ENCODE measurements at places on chromosomes 2 and 18.
A peak's percentile ranks its signal among the peaks of the same experiment; 100 is the strongest.

GRCh38 chr2:57720728-57721627, 325.6 kb upstream of the VRK2 start:
- peak; percentile 10 for DNase-seq

- DNase-seq, result no peak
These were observed 21.0 kb upstream of the SANBR start for GRCh38 chr2:61044636-61045035.

DNA sequence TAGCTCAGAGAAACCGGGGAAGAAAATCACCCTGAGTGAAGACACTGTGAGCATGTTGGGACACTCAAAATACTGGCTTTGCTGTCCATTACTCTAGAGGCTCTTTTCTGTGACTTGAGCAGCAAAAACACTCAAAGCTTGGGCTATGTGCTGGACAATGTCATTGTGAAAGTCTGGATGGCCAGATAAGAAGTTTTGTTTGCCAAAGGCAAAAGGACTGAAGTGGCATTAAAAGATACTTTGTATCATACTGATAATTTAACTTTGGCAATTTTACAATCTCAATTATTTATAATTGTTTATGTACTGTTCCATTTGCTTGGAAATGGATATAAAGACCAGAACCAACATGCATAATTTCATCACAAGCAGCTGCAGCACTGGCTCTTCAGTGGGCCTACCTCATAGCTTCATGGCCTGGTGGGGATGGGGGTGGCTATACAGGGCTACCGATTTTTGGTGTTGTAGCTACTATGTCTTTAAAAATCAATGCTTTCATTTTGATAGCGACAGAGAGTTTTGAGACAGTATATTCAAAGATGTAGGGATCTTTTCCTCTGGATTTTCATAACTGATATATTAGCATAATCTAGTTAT, 51.1 kb downstream of the RBKS start:
- no peak for DNase-seq

DNA sequence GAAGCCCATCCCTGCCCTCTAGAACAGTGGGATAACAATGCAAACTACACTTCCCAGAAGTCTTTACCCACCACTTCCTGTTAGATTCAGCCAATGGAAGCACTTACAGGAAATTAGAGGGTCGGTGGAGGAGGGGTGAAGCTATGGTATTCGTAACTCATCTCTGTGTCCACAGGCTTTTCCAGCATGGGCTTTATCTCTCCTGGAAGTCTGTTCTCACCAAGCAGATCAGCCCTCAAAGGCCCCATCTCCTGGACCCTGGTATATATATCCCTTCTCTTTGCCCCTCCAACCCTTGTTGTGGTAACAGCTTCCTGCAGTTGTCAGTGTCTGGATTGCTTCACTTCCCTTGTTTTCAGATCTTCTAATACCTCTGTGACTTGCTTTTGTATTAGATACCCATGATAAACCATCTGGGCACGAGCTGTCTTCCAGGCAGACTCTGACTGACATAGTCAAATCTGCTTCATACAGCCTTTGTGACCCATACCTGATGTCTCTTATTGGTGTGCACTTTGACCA, 475.0 kb upstream of the POU3F3 start:
- no peak for DNase-seq

DNA sequence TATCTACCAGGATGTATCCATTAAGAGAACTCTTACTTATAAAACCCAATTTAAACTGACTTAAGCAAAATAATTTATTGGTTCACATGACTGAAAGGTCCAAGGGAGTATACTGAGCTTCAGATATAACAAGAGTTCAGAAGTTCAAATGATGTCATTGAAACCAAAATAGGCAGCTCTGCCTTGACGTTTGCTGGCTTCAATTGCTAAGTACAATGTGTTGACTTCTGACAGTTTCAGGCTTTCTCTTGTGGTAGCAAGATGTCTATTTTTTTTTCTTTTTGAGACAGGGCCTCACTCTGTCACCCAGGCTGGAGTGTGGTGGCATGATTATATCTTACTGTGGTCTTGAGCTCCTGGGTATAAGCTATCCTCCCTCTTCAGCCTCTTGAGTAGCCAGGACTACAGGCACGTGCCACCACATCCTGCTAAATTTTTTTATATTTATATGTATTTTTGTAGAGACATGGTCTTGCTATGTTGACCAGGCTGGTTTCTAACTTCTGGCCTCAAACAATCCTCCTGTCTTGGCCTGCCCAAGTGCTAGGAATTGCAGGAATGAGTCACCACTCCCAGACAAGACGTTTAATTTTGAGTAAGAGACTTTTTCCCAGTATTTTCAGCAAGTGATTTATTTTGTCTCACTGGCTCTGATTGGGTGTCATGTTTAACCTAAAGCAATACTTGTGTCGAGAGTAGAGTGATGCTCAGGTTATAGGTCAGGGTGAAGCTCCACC, 184.8 kb downstream of the NR4A2 start:
- DNase-seq, result no peak

DNA sequence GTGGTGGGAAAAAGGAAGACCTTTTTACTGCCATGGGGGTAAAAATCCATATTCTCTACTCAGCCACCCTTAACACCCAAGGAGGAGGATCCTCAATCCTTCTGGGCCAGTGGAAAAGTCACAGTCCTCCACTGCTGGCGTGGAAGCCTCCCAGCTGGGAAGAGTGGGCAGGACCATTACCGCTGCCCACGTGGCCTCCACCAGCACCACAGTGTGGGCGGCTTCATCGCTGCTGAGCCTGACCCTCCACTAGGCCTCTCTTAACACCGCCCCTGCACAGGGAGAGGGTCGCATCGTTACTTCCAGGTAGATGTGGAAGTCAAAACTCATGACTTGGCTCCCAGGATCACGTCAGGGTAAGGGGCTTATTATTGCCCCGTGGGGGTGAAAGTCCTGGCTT, 656.5 kb downstream of the SUCLG1 start:
- DNase-seq, result no peak

GRCh38 chr2:237875256-237876060, 16.0 kb downstream of the RAMP1 start:
- DNase-seq, result no peak

- no peak for DNase-seq
These were observed 46.2 kb downstream of the TRIB2 start for GRCh38 chr2:12762976-12763375.

GRCh38 chr18:50857694-50858093, 21.2 kb upstream of the ME2 start:
- DNase-seq, result no peak

GRCh38 chr2:120836281-120836680, 100.6 kb downstream of the GLI2 start:
- DNase-seq, result no peak

DNA sequence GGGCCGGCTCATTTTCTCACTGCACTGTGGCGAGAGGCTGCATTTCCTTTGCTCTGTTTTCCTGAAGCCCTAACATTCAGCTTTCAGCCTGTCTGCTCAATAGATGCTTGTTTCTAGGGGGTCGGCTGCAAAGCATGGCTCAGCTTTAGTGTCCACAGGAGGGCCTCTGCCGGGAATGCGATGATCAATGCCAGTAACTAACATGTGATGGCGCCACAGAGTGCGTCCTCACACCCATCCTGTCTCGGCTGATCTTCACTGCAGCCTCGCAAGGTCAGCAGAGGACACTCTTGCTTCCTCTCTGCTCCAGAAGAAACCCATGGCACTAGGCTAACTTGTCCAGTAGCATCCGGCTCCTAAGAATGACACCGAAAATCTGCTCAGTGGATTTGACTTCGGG, 156.4 kb upstream of the PXDN start:
- no peak for DNase-seq

- no peak for DNase-seq
These were observed 73.4 kb downstream of the TPO start for GRCh38 chr2:1486670-1487069.

DNA sequence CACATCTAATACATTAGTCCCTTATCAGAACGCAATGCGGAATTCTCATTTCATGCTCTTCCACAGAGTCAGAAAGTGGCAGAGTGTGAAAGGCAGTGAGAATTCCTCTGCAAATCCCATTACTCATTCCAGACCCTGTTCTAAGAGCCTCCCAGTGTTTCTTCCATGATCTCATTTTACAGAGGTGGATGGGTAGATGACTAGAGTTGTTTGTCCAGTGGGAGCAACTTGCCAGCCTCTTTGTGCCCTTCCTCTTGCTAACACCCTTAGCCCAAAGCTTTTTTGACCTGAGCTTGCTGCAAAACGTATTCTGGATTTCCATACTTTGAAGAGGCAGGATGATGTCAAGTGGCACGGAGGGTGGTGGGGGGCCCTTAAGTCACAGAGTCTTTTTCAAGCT, 467.7 kb upstream of the RGPD4 start:
- DNase-seq, result no peak

DNA sequence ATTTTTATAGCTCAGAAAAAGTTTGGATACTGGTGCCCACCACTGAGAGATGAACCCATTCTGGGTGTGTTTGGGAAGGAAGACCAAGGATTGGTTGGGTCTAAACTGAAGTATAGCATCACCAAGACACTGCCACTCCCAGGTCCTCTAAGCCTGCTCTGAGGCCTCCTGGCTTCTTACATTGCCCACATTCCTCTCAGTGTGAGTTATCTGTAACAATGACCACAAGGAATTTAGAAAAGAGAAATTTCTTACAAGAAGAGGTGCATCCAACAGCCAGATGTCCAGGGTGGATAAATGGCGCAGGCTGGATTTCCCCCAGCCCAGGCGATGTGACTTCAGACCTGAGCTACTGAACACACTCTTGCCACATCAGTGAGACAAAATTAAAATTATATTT, 1.6 kb upstream of the GPR45 start:
- DNase-seq, result no peak

GRCh38 chr18:79799619-79800370, 2.1 kb downstream of the KCNG2 start:
- no peak for DNase-seq

- DNase-seq, result no peak
These were observed 8.6 kb downstream of the SH3YL1 start for GRCh38 chr2:255195-255594.

DNA sequence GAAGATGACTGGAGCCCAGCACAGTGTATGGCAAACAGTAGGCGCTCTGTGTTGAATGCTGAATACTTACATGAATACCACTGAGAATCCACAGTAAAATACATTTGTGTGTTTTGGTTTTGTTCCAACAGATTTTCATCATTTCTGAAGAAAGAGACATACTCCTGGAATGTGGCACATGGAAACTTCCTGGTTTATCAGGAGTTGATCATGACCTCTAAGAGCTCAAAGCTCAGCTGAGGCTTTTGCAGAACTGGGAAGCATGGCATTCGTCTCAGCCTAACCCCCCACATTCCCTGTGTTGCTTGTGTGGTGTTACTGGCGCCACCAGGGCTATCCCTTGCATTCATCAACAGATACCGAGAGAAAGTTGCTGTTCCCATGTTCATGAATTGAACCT, 316.9 kb upstream of the REV1 start:
- no peak for DNase-seq

- DNase-seq, result no peak
These were observed 417.1 kb downstream of the HRH4 start for GRCh38 chr18:24877546-24877945.

GRCh38 chr2:159419403-159419802, 132.9 kb upstream of the WDSUB1 start:
- DNase-seq, result no peak

- no peak for DNase-seq
These were observed 87.2 kb upstream of the ALPP start for GRCh38 chr2:232291343-232291742.

GRCh38 chr2:8132351-8132831, 549.5 kb upstream of the ID2 start:
- no peak for DNase-seq

GRCh38 chr2:65417509-65418085, 14.8 kb downstream of the SPRED2 start:
- DNase-seq, result no peak

DNA sequence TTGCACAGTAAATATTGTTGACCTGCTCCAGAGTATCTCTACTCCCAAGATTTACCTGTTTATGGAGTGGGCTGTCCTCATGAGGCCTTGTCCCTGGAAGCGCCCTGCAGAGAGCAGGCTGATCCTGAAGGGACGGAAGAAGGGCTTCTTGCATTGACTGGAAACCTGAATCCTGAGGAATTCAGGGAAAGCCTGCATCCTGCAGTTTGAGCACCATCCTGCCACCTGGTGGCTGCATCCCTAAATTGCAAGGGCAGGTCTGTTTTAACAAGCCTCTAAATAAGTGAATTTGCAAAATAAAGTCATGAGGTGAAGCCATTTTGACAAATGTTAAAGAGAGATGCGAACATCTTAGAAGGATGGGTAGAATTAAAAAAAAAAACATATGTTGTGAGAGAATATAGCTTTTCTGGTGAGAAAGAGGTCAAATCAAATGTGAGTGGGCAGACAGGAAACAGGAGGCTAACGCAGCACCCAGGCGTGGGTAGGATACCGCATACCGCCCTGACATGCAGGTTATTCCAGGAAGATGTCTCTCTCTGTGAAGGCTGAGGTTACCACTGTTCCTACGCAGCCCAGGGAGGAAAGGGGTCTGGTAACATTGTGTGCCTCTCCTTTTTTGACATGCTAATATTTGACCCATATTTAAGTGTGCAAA, 754.9 kb downstream of the RNF144A start:
- peak; percentile 58 for DNase-seq

DNA sequence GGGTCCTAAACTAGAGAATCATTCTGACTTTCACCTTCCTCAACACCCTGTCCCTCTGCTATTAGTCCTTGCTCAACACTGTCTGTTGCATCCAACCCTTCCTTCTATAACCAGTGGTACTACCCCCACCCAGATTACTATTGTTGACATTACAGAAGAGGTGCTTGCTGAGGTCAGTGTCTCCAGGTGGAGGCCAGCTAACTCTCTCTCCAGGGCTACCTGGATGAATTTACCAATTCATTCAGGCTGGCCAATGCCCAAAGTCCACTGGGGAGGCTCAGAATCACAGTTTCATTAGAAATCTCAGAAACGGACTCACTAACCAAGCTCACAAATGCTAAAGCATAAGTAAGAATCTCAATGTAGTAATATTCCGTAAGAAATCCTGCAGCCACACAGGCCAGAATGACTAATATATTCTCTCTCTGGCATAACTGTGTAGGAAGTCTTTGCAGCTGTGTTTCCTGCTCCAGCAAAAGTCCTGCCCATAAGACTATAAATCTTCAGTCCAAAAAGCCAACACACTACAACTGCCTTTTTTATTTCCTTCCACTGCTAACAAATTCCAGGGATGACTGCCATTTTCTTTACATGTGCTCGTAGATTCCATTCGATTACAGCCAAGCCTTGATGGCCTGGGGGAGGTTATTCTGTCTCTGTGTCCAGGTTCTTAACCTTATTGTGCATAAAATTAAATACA, 10.0 kb upstream of the TTR start:
- DNase-seq, result no peak

GRCh38 chr2:118641711-118642110, 205.7 kb downstream of the EN1 start:
- DNase-seq, result no peak

GRCh38 chr2:160335441-160335840, 135.4 kb upstream of the ITGB6 start:
- DNase-seq, result no peak

GRCh38 chr18:22086973-22087372, 82.4 kb upstream of the GATA6 start:
- DNase-seq, result no peak

- no peak for DNase-seq
These were observed 47.7 kb downstream of the OSBPL6 start for GRCh38 chr2:178241844-178242551.
